ENCODE measurements at places on chromosomes 2 and 18.

GRCh38 chr18:64037812-64038414 lies 68.0 kb downstream of the SERPINB8 start:
- DNase-seq, result no peak

GRCh38 chr2:199943373-199943772 lies 11.9 kb downstream of the TYW5 start:
- no peak for DNase-seq

DNA sequence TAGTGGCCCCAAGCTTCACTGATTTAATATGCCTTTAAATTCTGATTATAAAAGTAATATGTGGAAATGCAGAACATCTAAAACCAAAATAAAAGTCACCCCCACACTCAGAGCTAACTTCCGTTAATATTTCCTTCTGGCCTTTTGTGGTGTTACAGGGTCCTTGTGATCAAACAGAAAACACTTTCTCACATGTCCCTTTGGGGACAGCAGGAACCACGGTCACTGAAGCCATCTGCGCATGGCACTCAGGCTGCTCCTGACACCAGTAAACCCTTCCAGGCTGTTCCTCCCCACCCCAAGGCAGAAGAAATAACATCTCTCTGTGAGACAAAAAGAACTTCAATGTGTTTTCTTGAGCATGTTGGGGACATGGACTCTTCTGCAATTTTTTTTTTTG lies 25.1 kb upstream of the GPR17 start:
- DNase-seq, result no peak

DNA sequence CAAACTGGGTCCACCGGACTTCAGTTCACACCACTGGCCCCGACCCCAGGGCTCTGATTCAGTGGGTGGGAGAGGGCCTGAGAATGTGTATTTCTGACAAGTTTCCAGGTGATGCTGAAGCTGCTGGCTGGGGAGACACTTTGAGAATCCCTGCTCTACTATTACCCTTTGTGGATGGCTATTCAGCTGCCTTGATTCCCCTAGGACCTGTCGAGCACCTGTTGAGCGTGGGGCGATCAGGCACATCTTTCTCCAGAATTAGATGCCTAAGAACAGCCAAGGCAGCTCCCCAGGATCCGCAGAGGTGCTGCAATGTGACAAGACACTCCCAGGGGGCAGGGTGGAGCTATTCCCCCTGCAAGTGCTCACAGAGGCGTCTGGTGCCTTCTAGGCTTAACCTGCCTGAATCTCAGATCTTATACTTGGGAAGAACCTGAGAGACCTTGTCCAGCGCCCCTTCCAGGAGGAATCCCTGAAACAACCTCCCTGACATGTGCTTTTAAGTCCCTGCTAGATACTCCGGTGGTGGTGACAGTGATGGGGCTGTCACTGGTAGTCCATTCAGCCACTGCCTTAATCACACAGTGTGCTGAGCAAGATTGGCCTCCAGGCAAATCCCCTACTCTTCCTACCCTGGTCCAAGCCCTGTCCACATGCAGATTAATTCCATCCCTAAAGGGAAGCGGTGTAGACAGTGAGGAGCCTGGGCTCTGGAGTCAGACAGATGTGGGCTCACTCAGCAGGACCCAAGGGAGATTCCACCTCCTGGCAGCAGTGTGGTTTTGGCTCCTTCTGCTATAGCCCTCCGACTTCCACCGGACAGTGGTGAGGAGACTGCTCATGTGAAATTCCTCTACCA lies 43.4 kb upstream of the OTOF start:
- DNase-seq, result no peak

DNA sequence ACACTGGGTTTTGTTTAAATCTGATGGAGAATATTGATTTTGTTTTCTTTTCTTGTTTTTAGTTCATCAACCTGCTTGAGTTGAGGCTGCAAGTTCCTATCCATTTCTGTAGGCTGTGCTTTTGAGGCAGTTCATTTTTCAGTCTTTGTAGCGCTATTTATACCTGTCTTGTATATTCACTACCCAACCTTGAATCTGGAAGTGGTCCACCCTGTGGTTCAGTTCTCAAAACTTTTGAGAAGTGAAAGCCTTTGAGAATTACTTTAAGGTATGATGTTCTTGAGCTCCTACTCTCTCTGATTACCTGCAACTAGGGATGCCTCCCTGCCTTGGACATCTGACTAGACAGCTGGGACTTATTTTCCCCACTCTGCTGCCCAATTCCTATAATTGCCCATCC lies 53.5 kb upstream of the KCNE4 start:
- DNase-seq, result no peak

DNA sequence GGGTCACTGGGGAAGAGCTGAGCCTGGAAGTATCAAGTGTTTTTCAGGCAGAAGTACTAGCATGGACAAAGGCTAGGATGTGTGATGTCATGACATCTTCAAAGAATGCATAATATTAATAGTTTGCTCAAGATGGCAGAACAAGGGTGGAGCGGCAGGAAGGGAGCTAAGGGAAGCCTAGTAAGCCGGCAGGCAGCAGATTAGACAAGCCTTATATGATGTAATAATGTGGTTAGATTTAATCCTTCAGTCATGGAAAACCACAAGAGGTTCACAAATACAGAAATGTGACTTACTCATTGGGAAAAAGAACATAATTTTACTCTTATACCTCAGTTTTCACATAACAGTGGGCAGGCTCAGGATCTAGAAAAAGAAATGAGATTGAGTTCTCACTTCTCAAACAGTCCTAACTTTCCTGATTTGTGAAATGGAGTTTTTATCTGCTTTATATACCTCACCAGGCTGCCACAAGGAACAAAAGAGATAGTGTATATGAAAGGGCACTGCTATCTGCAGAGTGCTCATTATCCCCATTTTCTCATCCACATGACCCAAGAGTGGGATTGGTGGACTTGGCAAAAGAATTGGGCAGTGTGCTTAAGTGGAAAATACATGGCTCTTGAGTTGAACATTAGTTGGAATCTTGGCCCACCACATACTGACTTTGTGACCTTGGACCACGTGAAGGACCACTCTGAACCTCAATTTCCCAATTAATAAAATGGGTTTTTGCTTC lies 89.1 kb upstream of the LHCGR start:
- no peak for DNase-seq

GRCh38 chr2:236551471-236552211 lies 18.0 kb upstream of the ACKR3 start:
- no peak for DNase-seq

GRCh38 chr2:3519255-3520205 lies at the start of gene ADI1:
Gene ADI1, minus strand, starts transcription at chr2:3519531. Its CDS starts 44 bp downstream, at chr2:3519487.
- peak; percentile 82 for DNase-seq

- no peak for DNase-seq
Measured at GRCh38 chr2:24912986-24913385, 7.1 kb downstream of the ADCY3 start.

DNA sequence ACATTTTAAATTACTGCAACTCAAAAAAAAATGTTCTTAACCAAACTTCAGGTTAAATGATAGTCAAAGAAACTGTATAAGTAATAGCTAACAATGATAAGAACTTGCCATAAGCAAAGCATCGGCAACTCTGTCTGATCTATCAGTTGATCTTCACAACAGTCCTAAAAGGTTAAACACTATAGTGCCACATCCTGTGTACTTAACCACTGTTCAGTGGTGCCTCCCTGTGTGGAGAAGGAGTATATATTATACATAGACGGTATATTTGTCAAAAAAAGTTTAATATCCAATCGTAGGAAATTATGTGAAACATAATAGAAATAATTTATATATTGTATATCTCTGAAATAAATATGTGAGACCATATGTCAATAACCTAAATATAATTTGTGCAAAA lies 13.0 kb downstream of the DTNA start:
- no peak for DNase-seq

GRCh38 chr2:128513961-128514283 lies 195.3 kb upstream of the HS6ST1 start:
- no peak for DNase-seq

DNA sequence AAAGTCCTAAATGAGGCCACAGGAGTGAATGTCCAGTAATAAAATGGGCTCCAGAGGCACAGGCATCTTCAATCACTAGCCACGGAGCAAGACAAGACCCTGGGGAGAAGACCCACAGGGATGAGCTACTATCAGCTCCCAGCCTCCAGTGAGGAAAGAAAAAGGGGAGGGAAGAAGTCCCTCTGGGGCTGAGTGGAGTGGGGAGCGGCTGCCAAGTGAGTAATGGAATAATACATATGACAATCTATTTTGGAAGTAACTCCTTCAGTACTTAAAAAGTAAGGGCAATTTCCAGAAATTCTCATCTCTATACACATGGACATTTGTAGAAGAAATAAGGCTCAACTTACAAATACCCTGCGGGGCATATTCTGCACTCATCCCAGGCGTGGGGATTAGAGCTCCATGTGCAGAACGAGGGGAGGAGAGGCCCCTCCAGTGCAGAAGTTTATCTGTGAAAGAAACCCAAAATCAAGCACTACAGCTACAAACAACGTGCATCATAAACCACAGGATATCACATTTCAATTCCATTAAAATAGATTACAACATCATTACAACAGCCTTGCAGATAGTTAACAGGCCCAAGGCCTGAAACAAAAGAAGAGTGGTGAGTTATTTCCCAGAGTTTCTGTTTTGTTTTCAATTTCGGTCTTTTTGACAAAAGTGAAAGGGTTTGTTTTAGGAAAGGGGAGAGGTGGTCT lies 84.9 kb downstream of the BCL11A start:
- no peak for DNase-seq

DNA sequence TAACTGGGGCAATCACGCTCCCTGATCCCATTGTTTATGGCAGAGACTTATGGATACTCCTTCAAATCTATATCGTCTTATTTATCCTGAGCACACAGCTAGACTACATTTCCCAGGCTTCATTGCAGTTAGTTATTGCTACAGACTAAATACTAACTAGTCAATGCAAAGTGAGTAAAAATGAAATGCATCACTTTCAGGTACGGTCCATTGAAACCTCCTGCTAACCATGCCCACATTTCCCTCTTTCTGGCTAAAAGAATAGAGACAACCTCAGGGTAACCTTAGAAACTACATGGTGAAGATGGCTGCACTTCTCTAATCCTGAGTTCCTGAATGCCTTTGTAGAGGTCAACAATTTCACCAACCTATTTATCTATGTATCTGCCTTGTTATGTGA lies 437.4 kb downstream of the EPHA4 start:
- no peak for DNase-seq

GRCh38 chr2:144703852-144704708 lies 184.2 kb upstream of the ZEB2 start:
- DNase-seq, result no peak

- DNase-seq, result no peak
Measured at GRCh38 chr2:128413014-128413717, 94.5 kb upstream of the HS6ST1 start.

DNA sequence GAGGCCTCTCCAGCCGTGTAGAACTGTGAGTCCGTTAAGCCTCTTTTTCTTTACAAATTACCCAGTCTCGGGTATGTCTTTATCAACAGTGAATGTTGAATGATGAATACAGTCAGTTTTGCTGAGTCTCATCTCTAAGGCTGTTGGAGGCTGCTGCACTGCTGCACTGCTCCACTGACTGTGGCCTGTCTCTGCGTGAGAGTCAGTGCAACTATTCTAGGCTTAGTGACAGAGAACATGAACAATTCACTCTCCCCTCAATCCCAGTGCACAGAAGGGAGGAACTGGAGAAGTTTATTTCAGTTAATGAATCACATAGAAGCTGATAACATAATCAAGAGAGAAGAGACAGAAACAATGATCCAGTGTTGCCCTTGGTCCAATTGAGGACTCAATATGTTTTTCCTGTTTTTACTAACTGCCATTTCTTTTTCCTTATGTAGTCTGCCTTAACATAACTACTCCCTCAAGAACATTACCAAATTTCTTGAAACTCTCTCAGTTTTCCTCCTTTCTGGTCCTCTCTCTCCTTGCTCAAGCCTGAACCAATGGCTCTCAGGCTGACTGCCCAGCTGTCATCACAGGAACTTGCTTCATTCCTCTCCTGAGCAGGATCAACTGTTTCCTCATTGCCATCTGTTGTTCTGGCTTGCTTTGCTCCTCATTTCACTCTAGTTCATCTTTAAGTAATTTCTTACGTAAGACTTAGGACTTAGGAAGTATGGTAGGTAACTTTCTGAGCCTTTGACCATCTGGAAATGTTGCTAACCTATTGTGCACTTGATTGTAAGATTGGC lies 483.2 kb downstream of the METTL4 start:
- no peak for DNase-seq

- DNase-seq, result no peak
Measured at GRCh38 chr18:57023275-57023882, 123.5 kb upstream of the BOD1L2 start.

GRCh38 chr2:47510745-47511144 lies 107.8 kb downstream of the MSH2 start:
- DNase-seq, result no peak

GRCh38 chr2:10405448-10405847 lies 42.7 kb downstream of the ODC1 start:
- DNase-seq, result no peak

GRCh38 chr2:107777974-107778373 lies 48.7 kb upstream of the RGPD4 start:
- DNase-seq, result no peak
